ENCODE measurements at places on chromosomes 6 and 20. TPM values are rescaled to one million over a fixed set of nuclear protein-coding genes. Genes with fewer than 3 reads are reported as not detected.

Gene TPD52L2
- total RNA-seq, result 40.7 TPM

Gene SRSF3
- 154 TPM for total RNA-seq

Gene SMOC2
- 38.5 TPM for total RNA-seq

Gene PRR3
- 1.5 TPM for total RNA-seq

Gene BFSP1
- total RNA-seq, result 0.30 TPM

Gene NRN1
- 4.6 TPM for total RNA-seq

Gene RBBP8NL
- total RNA-seq, result not detected

Gene LY86
- 0.39 TPM for total RNA-seq

Gene CPNE1
- total RNA-seq, result 64.5 TPM

Gene RIMS4
- 0.44 TPM for total RNA-seq

Gene CALHM4
- 0.34 TPM for total RNA-seq

Gene PLCB4
- total RNA-seq, result 2.1 TPM

Gene TGM6
- total RNA-seq, result not detected

Gene KIF3B
- 4.2 TPM for total RNA-seq

Gene SLC16A10
- 33.9 TPM for total RNA-seq

Gene SEMG2
- not detected for total RNA-seq

Gene MCM3
- 17.3 TPM for total RNA-seq

Gene PLA2G7
- total RNA-seq, result 0.66 TPM

Gene LHFPL5
- not detected for total RNA-seq

Gene FAM217A
- total RNA-seq, result not detected

Gene WFDC12
- not detected for total RNA-seq

Gene CD24
- total RNA-seq, result 0.29 TPM

Gene RAB44
- not detected for total RNA-seq

Gene IP6K3
- total RNA-seq, result 355 TPM

Gene TFAP2D
- not detected for total RNA-seq

Gene LCA5
- total RNA-seq, result 2.7 TPM

Gene PBOV1
- total RNA-seq, result not detected

Gene LMBRD1
- total RNA-seq, result 37.0 TPM

Gene PSMB9
- total RNA-seq, result 9.8 TPM
